SK-N-DZ (cell line): ENCODE measurements at places on chromosomes 4 and X.

DNA sequence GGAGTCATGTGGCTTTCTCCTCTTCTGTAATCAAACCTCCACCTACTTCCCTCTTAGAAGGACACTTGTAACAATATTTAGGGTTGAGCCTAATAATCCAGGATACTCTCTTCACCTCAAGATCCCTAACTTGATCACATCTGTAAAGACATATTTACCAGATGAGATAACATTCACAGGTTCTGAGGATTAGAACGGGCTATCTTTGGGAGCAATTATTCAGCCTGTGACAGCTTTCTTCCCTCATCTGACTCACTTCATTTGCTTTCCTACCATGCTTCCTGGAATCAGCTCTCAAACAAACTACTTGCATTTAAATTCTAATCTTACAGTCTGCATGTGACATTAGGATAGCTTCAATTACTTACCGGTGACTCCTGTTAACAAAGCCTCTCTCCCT is 133.5 kb upstream of the NDST3 start:
- DNase-seq = no peak

DNA sequence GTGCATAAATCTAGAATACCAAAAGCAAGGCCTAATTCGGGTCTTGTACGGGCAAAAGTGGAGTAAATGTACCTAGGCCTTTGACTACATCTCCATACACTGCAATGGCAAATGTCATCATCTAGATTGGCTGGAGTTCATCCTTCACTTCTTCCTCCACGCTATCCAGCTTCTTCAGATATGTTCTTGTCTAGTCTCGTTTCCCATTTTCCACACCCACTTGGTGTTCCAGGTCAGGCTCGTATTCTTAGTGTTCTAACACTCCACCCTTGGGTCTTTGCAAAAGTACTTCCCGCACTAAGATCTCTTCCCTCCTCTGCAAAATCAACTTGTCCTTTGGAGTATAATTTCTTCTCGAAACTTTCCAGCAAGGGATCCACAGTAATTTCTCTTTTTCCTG is 1.4 kb downstream of the COQ2 start:
- no peak for DNase-seq

GRCh38 chr4:185566972-185567371 is 31.7 kb upstream of the PDLIM3 start:
- DNase-seq = no peak

- peak; percentile 3 for DNase-seq
Observed at GRCh38 chrX:22686138-22686541, 313.6 kb upstream of the DDX53 start.

GRCh38 chr4:8316911-8317351 is 47.4 kb downstream of the HTRA3 start:
- no peak for DNase-seq

DNA sequence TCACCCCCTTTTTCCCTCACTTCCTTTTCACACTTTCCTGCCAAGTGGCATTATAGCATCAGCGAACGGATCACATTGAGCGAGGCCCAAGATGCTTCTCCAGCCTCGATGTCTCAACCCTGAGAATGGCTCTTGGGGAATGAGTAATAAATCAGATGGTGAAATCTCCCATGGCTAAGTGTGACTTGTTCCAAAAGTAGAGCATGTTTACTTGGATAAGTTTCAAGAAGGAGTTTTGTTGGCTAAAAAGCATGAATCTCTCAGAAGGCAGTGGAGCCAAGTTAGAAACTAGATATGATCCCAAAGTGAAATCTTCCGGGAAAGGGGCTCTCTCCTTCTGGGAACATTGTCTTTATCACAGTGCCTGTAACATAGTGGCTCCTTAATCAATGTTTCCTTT is 316.3 kb downstream of the CAMK2D start:
- no peak for DNase-seq

DNA sequence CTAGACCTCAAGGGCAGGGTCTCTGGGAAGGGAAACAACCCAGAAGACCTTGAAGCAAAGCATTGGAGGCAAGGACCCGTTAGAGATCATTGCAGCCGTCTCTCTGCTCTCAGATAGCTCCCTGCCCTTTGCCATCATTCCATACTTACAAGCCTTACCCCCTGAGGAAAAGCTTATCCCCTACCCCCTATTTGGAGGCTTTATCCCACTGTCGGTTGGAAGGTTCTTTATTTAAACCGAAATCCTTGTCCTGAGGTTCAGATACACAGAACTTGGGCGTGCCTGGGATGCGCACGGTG is 84.4 kb downstream of the EFNB1 start:
- DNase-seq = peak; percentile 25

- no peak for DNase-seq
Observed at GRCh38 chr4:113293043-113293560, 243.6 kb downstream of the ANK2 start.

- no peak for DNase-seq
Observed at GRCh38 chr4:42855779-42856178, 36.7 kb upstream of the GRXCR1 start.

- peak; percentile 32 for DNase-seq
Observed at GRCh38 chr4:13483768-13484121, 395 bp downstream of the RAB28 start.
